Esophagus squamous epithelium (tissue), 5 donors: ENCODE measurements at places on chromosomes 7 and 10.

DNA sequence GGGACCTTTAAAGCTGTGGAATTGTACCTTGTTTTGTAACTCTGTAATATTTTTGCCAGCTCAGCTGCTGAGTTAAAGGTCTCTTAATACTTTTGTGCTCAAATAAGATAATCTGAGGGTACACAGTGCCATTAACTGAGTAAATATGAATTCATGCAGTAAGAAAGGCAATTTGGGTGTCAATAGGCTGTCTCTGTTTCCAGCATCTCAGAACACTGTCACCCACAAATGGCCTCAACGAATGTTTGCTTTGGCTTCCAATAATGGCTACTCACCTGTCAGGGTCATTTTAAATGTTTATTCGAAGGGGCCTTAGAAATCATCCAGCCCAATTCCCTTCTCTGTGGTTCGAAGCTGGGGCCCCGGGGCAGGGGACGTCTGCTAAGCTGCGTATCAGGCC lies 225.4 kb downstream of the ZMYND11 start:
- no peak for DNase-seq

DNA sequence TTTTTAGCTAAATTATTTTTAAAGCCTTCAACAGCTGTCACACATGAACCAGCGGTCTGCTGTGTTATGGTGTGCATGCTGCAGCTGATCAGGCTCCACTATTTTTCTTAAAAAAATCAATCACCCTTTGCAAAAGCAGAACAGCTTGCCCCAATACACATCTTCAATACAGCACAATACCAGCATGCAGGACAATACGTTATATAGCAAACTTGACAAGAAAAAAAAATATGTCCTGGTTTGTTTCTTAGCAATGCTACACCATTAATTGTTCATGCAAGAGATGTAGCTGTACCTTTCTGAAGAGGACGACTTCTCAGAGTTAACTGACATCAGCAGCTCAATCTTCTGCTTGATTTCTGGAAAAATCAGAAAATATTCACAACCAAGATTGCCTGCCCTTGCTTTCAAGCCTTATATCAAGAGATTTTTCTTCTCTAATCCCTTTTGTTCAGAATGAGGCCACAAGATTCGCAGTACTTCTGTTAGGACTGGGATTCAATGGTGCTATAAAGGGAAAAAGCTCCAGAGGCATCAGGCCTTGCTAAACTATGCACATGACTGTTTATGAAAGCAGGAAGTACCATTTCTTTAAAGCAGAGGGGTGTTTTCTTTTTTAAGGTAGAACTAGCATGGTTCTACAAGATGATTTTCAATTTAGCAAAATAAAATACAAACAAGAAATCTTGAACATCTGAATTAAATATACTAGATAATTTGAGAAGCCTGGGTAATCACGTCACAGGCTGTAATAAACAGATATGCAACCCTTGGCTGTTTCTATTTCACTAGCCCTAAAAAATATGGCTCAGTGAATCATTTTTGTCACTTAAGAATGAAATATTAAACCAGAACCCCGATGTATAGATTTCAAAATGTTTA lies 120.0 kb downstream of the SRPK2 start:
- no peak for DNase-seq

DNA sequence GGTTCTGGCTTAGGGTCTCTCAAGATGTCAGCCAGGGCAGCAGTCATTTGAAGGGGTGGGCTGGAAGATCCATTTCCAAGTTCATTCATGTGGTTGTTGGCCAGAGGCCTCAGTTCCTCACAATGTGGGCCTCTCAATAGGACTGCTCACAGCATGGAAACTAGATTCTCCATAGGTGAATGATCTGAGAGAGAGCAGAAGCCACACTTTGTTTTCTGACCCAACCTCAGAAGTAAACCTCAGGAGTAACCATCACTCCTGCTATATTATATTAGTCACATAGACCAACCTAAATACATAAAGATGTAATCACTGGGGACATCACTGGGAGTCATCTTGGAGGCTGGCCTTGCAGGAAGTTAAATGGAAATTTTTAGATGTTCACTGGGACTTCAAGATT lies 42.2 kb downstream of the GBF1 start:
- no peak for DNase-seq

DNA sequence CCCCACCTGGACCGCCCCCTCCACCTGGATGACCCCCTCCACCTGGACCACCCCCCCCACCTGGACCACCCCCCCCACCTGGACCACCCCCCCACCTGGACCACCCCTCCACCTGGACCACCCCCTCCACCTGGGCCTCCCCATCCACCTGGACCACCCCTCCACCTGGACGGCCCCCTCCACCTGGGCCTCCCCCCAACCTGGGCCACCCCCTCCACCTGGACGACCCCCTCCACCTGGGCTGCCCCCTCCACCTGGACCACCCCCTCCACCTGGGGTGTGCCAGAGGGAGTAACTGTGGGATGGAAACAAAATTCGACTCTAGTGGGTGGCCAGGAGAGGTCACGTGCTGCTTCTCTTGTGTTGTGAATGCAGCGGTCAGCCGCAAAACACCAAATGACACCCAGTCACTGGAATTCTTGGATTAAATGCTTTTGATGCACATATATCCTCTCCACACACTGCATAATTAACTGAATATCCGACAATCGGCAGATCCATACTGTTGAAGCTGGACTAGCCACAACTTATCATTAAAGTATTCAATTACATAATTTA lies 316.7 kb downstream of the PTPRN2 start:
- no peak for DNase-seq

GRCh38 chr7:42886129-42886528 lies 25.7 kb downstream of the C7orf25 start:
- no peak for DNase-seq

- no peak for DNase-seq
Observed at GRCh38 chr10:119970107-119970506, 77.6 kb downstream of the SEC23IP start.

GRCh38 chr10:116430288-116430687 lies 2.6 kb downstream of the PNLIPRP3 start:
- no peak for DNase-seq

- DNase-seq, result no peak
Observed at GRCh38 chr10:60490013-60490412, 100.3 kb upstream of the ANK3 start.

DNA sequence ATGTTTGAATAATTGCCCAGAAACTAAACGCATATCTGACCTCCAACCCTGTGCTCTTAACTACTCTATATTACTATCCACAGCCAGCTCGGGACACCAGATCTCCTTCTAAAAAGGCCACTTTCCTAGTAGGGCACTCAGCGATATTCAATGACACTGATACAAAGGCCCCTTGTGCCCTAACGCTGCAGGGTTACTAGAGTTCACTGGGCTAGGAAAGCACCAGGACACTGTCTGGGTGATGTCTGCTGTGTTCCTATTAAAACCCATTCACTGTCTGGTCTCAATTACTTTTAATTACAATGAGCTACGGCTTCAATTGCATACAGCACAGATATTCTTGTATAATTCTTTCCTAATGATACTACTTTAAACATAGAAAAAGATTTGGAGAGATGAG lies 91.7 kb downstream of the SORCS1 start:
- no peak for DNase-seq

DNA sequence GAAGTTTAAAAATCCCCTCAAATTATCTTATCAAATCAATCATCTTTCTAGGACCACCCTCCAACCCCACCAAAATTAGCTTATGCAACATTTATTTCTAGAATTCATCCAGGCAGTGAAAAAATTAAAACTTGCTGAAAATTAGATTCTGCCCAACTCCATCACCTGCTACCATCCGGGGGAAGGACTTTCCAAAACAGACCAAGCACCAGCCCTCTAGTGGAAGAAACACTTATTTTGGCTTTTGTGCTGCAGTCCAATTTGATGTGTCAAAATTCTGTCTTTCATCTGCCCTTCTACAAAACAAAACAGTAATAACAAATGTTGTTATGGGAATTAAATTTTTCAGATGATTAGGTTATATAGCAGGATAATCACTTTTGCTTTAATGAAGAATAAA lies 35.1 kb downstream of the GCC1 start:
- DNase-seq, result no peak

- no peak for DNase-seq
Observed at GRCh38 chr7:107047902-107048782, 3.6 kb downstream of the PRKAR2B start.

DNA sequence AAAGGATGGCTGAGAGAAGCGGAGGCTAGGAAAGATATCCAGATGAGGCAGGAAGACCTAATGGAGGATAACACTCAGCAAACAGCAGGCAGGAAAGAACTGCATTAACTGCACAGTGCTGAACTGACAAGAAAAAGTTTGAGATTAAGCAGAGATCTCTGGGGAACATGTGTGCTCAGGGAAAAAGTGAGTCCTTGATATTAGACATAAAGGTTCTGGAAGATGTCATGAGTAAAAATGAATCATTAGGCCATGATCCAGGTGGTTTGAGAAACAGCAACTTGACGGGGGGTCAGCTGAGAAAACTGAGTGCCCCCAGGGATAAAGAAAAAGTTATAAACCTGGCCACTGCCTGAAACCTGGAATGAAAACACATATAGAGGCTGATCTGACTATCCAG lies 27.3 kb upstream of the ANK3 start:
- no peak for DNase-seq

GRCh38 chr10:11687357-11687771 lies 54.8 kb upstream of the ECHDC3 start:
- no peak for DNase-seq
